Naive thymus-derived CD8-positive, alpha-beta T cell (primary cell): ENCODE measurements at places on chromosomes 7 and 10.

DNA sequence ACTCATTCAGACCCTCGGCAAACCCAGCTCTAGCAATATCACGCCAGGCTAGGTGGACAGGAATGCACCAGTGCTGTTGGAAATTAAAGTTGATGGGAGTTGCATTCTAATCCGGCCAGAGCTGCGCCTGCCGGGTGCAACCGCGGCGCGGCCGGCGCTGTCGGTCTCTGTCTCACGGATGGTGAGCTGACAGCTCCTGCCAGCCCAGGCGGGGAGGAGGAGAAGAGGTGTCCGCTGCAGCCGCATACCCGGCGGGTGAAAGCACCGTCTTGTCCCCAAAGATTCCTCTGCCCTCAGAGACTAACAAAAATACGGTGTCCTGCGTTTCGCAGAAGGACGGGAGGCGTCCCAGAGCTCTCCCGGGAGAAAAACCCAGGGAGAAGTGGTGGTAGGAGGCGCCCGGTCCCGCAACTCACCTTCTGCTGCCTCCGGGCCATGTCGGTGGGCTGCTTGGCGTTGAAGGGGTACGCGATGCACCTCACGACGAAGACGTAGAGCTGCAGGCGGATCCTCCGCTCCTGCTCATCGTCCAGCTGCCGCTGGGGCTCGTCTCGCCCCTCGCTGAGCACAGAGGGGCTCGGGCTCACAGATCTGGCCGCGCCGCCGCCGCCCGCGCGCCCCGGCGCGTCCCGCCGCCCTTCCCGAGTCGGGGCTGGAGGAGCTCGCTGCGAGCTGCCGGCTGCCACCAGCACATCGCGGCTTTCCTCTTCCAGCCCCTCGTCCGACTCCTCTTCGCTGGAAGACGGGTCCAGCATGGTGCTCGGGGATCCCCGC lies 490 bp downstream of the CADPS2 start:
- no peak for DNase-seq

DNA sequence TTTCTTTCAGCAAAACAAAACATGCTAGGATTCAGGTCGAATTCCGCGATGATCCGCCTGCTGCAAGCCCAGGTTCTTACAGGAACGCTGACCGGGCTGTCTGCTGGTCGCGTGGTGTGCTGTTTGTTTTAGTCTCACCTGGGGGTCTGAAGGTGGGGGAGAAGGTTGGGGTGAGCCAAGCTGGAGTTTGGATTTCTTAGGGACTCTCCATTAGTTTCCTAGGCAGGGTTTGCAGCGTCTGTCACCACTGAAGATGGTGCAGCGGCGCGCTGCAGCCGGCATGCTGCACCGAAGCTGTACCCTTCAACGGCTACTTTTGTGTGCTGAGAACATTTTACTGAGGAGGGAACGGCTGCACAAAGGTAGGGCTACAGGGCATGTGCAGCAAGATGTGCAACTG lies 48.7 kb downstream of the GCC1 start:
- DNase-seq, result no peak

DNA sequence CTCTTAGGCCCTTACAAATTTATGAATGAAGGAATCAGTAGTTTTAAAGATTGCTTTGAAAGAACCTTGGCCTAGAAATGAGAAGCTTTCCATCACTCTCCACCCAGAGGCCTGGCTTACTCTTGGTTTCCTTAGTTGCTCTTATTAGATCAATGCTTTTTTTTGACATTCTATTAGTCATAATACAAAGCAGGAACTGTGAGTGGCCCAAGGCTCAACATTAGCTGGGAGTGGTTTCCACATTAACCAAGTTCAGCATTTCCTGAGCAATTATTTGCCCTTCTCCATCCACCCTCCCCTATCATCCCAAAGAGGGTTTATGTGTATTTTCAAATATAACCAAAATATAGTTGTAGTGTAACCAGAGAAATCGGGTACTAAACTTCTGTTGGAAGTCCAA lies 103.4 kb upstream of the FAM204A start:
- DNase-seq, result no peak

DNA sequence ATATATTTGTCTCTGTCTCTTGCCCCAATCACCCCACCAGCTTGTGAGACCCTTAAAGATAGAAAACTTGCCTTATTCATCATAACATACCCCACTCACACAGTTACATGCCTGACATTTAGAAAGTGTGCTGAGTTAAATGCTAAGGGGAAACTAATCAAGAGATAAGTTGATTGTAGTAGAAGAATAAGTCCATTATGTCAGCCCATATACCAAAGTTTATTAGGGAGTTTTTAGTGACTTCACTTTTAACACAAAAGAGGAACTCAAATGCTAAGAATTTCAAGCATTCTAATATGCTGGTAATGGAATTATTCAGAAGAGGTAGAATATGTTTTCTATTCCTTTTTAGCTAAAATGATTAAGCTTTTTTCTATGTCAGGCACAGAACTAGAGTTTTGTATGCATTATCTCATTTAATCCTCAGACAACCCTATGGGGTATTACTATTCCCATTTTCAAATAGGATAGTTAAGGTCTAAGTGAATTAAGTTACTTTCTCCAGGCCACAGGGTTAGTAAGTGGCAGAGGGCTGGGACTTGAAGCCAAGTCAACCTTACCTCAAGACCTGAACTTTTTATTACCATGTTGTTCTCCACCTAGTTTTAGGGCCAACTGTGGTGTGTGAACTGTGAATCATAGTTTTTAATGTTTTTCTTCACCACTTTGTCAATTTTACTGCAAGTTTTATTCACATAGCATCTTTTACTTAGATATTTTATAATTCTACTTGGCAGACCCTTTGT lies 19.6 kb downstream of the ASAH2 start:
- DNase-seq, result no peak

- no peak for DNase-seq
Observed at GRCh38 chr10:68925489-68925888, 24.4 kb downstream of the DDX50 start.

DNA sequence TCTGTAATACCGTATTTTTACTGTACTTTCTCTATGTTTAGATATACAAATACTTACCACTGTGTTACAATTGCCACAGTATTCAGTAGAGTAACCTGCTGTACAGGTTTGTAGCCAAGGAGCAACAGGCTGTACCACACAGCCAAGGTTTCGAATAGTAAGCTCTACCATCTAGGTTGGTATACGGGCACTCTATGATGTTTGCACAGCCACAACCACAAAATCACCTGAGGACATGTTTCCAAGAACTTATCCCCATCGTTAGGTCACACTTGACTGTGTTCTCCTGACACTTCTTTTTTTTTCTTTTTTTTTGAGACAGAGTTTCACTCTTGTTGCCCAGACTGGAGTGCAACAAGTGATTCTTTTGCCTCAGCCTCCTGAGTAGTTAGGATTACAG lies 134.6 kb upstream of the TRIM24 start:
- DNase-seq, result no peak

DNA sequence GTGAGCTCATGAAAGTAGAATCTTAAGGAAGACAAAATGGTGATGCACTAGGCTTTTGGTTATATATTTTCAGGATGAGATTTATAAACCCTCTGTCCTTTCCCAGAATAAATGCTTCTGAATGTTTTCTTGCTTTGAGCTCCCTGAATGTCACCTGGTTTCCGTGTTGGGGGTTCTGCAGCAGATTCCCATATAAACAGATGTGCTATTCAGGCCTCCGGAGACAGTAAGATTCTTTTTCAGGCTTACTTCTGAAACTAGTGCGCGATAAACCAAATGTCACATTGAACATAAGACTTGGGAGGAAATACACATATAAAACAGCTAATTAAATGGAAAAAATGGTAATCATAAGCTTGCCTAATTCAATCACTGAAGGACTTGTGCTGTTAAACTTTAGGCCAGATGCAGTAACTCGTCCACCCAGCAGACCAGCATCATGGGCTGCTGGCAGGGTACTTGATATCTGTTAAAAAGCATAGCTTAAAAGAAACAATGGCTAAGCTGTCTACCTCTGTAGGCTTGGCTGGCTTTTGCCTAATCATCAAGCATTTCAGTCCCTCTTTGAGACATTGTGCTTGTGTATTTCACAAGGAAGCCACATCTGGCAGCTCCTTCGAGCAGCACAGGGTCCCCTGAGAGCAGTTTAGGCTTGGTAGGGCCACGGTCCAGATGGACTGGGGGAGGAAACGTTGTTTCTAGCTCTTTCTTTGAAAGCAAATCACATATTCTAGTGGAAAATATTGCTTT lies 281.2 kb upstream of the KIAA1217 start:
- no peak for DNase-seq

DNA sequence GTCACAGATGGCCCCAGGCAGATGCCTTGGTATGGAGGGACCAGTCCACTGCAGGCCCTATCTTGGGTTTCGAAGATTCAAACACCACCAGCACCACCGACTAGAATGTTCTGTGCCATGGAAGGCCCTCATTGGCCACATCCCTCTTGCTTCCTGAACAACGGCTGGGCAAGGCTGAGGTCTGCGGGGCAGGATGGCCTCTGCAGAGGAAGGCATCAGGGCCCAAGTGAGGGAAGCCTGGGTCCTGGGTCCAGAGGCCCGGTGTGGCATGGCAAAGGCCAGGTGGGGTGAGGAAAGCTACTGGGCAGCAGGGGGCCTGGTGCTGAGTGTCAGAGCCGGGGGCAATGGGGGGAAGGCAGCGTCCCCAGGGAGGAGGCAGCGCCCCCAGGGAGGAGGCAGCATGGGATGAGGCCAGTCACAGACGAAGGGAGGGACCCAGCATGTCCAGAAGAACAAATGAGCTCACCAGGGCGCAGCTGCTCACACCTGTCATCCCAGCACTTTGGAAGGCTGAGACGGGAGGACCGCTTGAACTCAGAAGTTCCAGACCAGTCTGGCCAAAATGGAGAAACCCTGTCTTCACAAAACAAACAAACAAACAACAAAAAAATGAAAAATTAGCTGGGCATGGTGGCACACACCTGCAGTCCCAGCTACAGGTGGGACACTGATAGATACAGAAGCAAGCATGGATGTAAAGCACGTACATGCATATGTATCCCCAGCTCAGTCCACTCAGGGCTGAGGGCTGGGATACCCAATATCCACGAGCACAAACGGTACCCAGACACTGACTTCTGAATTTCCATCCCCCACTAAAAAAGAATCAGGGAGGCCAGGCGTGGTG lies 64.4 kb downstream of the PROSER2 start:
- no peak for DNase-seq

GRCh38 chr10:50358411-50358810 lies 107.1 kb upstream of the ASAH2 start:
- no peak for DNase-seq

- DNase-seq, result peak; percentile 40
Observed at GRCh38 chr10:96642973-96643372, 56.2 kb upstream of the TM9SF3 start.

- no peak for DNase-seq
Observed at GRCh38 chr10:123272171-123272570, 118.0 kb downstream of the BUB3 start.

DNA sequence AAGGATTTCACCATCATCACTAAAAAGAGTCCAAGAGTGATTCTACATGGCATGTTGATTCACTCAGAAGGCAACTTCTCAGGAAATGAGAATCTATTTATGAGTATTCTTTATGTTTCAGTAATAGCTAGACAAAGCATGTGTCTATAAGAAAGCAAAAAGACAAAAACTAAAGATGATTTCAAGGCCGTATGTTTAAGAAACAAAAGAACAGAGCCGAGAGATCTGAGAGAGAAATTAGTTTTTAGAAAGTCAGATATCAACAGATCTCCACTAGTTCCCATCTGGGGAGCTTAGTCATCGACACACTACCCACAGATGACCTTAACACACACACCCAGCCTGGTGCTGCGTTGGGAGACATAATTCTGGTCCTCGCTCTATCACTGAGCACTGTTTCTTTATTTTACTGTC lies 21.0 kb downstream of the PIP4K2A start:
- DNase-seq, result no peak

GRCh38 chr7:585229-585711 lies 65.6 kb upstream of the PDGFA start:
- DNase-seq, result no peak

- no peak for DNase-seq
Observed at GRCh38 chr7:50787825-50788224, 5.1 kb upstream of the GRB10 start.

- DNase-seq, result no peak
Observed at GRCh38 chr7:117384688-117385362, 42.5 kb downstream of the ASZ1 start.

DNA sequence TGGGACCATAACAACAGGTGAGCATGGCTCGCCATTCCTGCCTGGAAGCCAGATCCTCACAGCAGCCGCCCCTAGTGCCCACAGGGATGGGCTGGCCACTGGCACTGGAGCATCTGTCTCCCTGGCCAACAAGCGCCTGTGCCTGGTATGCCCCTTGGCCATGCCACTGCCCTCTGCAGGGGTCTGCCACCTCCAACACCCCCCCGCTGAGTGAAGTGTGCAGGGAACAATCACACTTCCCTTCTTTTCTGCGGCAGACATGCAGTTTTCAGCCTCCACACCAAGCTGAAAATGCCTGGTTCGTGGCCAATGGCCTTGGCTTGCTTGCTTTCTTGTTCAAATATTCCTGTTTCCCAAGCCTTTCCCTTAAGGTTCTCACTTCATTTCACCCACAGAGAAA lies 50.7 kb downstream of the HSPA12A start:
- no peak for DNase-seq

DNA sequence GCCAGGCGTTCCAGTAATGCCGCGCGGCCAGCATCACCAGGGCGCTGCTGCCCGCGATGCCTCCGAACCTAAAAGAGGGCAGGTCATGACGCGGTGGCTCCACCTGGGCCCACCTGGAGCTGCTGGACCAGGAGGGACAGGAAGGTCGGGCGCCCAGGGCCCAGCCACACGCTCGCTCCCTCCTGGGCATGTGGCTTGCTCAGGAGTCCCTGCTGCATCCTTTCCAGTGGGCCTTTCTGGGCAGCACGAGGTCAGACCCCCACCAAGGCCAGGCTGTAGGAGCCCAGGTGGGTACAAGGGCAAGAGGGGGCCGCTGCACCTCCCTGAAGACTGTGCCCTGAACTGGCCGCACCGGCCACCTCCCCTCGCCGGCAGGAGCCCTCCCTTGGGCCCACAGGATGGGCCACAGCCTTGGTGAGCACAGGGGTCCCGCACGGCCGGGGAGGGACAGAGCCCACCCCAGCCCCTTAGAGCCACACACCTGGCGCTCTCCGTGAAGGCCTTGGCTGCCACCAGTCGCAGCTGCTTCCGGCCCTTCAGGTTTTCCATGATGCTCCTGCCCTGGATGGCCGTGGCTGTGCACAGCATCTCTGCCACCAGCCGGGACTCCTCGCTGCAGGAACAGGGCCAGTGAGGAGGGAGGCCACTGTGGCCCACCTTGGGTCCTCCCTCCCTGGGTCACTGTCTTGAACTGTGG lies 43.2 kb downstream of the CFAP46 start:
- DNase-seq, result no peak
